Aorta (tissue), 5 donors: ENCODE measurements at places on chromosomes 3 and 15. TPM values are rescaled to one million over a fixed set of nuclear protein-coding genes. Genes with fewer than 3 reads are reported as not detected.
A peak's percentile ranks its signal among the peaks of the same experiment; 100 is the strongest.

- DNase-seq, result no peak
These were observed 95.4 kb downstream of the TBC1D2B start for GRCh38 chr15:77982127-77982490.

- DNase-seq, result no peak
These were observed 440.9 kb downstream of the FOXP1 start for GRCh38 chr3:71142441-71143161.

DNA sequence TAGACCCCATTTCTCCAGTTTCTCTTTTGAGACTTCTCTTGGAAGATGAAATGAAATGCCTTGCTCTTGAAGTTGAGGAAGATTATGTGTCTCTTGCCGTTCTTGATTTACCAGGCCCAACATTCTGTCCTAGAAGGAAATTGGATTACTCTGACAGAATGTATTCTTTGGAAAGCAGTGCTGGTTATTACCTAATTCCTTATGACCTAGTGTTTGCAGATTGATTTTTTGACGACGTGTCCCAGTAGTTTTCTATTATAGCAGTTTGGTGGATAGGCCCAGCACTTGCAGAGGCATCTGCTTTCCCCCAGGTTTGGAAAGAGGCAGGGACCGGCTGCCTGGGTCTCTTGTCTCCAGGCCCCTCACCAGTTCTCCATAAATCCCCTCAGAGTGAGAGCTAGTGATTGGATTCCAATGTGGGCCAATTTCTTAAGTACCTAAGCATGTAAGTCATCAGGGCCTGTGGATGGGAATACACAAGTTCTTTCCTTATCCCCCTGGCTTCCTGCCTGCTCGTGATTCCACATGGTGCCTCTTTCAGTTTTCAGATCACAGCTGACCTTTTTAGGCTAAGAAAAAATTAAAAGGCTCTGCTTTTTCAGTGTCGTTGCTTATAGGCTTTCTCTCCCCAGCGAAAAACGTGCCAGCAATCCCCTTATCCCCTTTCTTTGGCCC is 50.2 kb downstream of the EPHB3 start:
- no peak for DNase-seq

GRCh38 chr3:158789592-158789991 is 12.3 kb upstream of the MFSD1 start:
- DNase-seq, result no peak

GRCh38 chr3:50518436-50518835 is 15.0 kb upstream of the CACNA2D2 start:
- no peak for DNase-seq

Gene ASB14
- polyA plus RNA-seq, result 0.08 TPM

GRCh38 chr3:14374444-14374883 is 27.9 kb upstream of the SLC6A6 start:
- peak; percentile 59 for DNase-seq

Gene DPPA2
- not detected for polyA plus RNA-seq

DNA sequence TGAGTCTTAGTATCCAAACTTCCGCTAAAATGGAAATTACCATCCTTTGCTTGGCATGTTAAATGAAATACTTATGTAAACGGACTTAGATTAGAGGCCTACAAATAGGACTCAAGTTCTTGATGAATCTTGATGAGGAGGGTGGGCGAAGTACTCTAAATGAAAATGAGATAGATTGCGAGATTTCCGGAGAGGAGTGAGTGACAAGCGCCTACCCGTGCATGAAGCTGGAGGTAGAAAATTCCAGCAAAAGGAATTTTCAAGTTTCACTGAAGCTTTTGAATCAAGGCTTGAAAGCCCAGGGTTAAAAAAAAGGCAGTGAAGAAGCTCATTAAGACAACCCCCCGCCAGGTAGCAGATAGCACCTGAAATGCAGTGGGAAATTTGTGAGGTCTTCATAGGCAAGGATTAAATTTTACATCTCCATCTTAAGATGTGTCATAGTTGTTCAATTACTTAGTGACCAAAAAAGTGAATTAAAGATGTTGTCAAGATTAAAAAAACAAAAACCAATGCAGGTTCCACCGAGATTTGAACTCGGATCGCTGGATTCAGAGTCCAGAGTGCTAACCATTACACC is 655 bp upstream of the RAB11A start:
- no peak for DNase-seq

DNA sequence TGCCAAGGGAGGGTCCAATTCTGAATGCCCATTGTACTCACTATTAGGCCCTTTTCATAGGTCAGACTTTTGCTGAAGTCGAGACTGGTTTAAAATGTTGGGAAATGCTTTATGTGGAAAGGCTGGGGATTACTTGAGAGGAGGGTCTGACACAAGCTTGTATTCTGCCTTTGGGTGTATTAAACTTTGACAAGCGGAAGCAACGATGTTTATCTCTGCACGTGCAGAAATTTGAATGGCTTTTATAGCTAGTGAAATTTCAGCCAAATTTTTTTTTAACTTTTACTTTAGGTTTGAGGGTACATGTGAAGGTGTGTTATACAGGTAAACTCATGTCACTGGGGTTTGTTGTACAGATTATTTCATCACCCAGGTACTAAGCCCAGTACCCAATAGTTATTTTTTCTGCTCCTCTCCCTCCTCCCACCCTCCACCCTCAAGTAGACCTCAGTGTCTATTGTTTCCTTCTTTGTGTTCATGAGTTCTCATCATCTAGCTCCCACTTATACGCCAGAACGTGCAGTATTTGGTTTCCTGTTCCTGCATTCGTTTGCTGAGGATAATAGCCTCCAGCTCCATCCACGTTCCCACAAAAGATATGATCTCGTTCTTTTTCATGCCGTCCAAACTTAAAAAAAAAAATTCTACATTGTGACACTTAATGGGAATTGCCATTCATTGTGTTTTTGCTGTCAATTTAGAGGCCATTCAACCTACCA is 223.0 kb upstream of the BHLHE40 start:
- no peak for DNase-seq

GRCh38 chr3:61132062-61132461 is 119.2 kb downstream of the FHIT start:
- DNase-seq, result no peak

DNA sequence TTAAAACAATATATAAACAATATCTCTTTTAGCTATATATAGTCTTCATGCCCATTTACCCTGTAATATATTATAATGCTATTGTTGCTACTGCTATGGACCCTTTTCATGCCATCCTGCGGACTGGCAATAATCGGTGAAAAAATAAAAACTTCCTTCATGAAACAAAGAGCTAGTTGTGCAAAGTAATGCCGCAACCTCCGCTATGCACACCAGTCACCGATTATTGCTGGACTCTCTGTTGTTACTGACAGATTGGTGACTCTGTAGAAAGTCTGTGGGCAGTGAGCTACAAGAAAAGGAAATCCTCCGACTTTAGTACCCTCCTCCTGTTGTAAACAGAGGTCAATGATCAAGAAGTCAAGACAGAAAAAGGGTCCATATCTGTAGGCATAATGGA is 17.9 kb upstream of the ICE2 start:
- no peak for DNase-seq

Gene TLR9
- not detected for polyA plus RNA-seq

DNA sequence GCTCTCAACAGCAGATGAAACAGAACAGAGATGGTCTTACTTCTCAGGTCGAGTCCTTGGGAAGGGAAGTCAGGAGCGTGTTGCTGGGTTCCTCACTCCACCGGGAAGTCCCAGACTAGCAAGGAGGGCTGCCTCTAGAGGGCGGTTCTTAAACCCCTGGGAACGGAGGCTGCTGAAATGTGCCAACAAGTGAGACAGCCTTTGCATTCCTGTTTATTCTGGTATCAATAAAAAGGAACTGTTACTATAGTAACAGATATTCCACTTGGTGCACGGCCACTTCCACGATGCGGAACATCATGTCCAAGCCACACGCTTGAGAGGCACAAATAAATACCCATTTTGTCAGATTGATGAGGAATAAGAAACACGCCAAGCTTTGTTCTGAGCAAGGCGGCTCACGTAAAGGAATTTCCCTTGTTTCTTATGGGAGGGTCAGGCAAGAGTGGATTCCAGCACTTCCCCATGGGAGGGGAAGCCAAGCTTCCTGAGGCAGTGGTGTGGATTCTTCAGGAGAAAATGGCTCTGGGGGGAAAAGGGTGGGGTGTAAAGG is at the start of gene FAM107A:
TSS of gene FAM107A (minus strand) at position 123 of the 553 bp plus-strand sequence. CDS start 7,531 bp downstream, outside the sequence.
- no peak for DNase-seq

DNA sequence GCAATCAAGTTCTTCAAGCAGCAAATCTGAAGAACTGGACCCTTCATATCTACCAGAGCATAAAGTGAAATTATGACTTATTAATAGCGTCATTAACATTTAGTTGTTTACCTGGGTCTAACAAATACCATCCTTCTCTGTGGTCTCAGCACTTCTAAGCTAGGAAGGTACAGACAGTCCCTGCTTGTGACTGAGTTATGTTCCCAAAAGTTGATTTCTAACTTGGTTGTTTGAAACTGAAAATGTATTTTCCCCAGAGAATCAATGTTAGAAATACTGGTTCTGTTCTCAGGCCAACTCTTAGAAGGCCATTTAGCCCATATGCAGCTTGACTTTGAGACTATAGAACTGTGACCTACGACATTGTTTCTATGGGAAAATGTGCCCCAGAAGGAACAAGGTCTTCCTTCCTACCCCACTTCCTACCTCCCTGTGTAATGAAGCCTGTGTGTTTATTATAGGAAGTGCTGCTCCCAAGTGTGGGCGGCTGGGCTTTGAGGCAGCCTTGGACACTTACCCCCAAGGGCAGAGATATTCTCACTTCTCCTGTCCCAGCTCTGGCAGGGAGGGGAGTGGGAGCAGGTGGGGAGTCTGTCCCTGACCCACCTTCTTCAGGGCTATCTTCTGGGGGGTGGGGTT is 12.2 kb upstream of the MAPK6 start:
- DNase-seq, result no peak

DNA sequence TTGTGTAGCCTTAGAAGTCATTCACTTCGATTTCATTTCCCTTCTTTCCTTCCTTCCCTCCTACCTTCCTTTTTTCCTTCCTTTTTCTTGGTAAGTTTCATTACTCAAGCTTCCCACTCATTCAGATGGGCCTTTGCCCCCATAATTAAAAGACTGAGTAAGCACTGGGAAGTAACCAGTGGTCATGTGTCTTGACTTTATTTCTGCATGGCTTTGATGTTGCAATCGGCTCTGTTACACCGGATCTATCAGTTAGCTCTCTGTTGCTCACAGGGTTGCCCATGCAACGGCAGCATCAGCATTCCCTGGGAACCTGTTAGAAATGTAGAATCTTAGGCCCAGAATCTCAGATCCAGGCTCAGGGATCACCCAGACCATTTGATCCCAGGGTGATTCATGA is 25.6 kb upstream of the LARS2 start:
- peak; percentile 51 for DNase-seq

Gene A4GNT
- polyA plus RNA-seq, result not detected

DNA sequence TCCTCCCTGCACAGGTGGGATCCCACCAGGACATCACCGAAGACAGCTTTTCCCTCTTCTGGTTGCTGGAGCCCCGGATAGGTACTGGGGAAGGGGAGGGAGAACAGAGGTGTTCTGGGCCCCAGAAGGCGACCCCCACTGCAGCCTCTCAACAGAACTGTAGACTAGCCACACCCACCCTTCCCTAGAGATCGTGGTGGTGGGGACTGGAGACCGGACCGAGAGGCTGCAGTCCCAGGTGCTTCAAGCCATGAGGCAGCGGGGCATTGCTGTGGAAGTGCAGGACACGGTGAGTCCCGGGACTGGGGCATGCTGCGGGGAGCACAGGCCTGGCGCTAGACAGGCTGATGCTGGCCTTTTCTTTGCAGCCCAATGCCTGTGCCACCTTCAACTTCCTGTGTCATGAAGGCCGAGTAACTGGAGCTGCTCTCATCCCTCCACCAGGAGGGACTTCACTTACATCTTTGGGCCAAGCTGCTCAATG is 809 bp downstream of the NDUFAF3 start:
- DNase-seq, result peak; percentile 76

DNA sequence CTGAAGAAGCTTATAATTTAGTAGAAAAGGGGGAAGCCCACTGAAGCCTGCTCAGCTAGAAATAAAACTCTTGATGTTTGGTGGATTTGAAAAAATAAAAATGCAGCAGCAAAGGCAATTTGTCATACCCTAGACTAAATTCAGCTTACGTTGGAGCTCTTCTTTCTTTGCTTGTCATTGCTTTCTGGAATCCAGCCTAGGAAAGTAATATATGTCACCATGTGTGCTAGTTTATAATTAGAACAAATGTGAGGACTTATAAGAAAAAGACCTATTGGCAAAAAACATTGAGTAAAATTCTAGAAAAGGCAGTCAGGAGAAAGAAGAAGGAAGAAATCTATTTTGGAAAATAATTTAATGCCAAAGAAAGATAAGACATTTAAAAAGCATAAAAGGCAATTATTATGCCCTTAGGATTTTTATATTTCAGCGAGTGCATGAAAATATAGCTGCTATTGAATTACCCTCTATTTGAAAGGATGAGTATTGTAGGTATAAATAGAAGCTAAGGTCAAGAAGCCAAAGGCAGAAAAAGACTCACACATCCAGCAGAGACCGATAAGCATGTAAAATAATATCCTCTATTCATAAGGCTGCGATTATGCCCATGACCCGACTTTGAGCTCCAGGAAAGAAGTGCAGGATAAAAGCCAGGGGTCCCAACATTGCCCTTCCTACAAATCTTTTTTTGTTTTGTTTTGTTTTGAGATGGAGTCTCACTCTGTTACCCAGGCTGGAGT is 10.6 kb upstream of the BTBD1 start:
- DNase-seq, result no peak

GRCh38 chr15:35168464-35168863 is 83.4 kb upstream of the NANOGP8 start:
- no peak for DNase-seq

GRCh38 chr3:129490273-129490675 is 38.2 kb upstream of the RHO start:
- peak; percentile 95 for DNase-seq

DNA sequence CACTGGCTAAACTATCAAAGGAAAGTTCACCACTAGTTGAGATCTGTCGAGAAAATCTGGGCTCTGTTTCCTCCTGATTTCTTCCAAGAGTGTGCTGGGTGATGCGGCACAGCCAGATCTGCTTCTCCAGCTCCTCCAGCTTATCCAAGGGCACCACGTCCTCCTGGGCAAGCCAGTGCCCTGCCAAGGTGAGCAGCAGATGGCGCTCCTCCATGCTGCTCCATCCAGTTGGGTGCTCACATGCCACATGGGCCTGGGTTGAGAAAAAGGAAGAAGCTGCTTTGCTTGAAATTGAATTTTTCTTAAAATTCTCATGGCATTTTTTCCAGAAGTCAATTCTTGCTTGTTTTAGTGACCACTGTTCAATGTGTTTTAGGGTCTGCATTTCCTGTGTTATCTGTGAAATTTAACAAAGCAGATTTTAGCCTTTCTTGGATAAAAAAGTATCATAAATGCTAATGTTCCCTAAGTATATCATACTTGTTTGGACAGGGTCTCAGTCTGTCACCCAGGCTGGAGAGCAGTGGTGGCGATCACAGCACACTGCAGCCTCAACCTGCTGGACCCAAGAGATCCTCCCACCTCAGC is 47.3 kb downstream of the EIF3J start:
- DNase-seq, result peak; percentile 53

- DNase-seq, result no peak
These were observed 26.9 kb upstream of the CACNA2D2 start for GRCh38 chr3:50530001-50530970.

DNA sequence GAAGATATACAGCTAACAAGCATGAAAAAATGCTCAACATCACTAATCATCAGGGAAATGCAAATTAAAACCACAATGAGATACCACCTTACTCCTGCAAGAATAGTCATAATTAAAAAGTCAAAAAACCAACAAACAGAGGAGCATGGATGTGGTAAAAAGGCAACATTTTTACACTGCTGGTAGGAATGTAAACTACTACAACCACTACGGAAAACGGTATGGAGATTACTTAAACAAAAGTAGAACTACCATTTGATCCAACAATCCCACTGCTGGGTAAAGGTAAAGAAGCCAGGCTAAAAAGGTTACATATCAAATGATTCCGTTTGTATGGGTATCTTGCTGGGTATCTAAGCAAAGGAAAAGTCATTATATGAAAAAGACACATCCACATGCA is 53.8 kb downstream of the STAG1 start:
- no peak for DNase-seq
